ENCODE measurements at places on chromosomes 12 and 14.

GRCh38 chr12:95630496-95630895 lies 79.2 kb upstream of the USP44 start:
- no peak for DNase-seq

- DNase-seq: peak; percentile 71
Measured at GRCh38 chr14:21024585-21025370, at the start of gene NDRG2. NDRG2 (minus strand) TSS chr14:21025061; CDS start chr14:21023315, 1,746 bp downstream.

DNA sequence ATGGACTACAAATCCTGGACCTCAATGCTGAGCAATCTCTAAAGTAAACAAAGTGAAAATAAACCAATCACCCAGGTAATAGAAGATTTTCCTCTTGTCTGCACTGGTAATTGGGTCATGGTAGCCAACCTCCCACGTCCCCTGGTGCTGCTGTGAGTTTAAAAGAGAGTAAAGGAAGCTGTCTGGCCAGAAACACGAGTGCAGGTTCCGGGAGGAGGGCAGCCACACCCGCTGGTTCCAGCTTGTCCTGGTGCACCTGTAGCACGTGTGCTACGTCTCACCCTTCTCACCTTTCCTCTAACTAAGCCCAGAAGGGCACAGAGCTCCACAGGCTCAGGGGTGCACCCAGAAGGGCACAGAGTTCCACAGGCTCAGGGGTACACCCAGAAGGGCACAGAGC lies 5.4 kb downstream of the CRACR2A start:
- no peak for DNase-seq

GRCh38 chr12:46702581-46703344 lies 123.0 kb downstream of the SLC38A4 start:
- no peak for DNase-seq

DNA sequence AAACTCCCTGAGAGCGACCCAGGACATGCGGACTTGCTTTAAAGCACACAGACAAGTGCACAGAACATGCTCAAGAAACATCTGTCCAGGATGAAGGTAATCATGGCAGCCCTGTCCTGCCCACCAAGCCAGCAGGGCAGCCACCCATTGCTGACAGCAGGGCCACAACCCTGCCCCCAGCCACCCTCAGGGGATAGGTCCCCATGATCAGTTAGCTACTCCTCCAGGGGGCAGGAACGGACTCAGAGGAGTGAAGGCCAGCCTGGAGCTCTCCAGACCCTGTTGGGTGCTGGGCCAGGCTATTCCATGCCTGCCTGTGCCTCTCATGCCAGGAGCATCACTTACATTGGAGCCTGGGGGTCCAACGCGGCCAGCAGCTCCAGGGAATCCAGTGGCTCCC lies 15.8 kb downstream of the TMEM106C start:
- DNase-seq: no peak
